Activated CD4-positive, alpha-beta T cell treated with anti-CD3 and anti-CD28 coated beads, Interleukin-2, amount 50 U/mL, for 16 hours (primary cell): ENCODE measurements at places on chromosomes 16 and 17.

- no peak for DNase-seq
Observed at GRCh38 chr17:61903251-61903650, 24.5 kb downstream of the INTS2 start.

DNA sequence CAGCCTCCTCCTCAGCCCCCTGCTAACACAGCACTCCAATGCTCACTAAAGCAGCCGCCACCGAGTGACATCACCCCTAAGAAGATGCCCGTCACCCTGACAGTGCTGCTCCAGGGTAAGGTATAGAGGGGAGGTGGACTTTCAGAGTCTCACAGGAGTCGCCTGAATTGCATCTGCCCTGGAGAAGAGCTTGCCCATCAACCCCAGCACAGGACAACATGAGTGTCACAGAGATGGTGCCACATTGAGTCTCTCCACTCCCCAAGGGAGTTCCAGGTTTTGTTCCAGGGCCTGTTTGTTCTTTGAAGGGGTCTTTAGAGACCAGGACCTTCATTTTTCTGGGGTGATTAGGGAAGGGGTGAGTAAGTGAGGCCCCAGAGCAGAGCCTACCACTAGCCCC, 2.2 kb upstream of the P2RX5 start:
- DNase-seq = no peak

GRCh38 chr17:20072692-20072992, 63.5 kb downstream of the SPECC1 start:
- no peak for DNase-seq

GRCh38 chr16:22372882-22373661, 1.3 kb downstream of the CDR2 start:
- DNase-seq = peak; percentile 43

GRCh38 chr17:5919089-5919488, 151.1 kb upstream of the WSCD1 start:
- DNase-seq = no peak

DNA sequence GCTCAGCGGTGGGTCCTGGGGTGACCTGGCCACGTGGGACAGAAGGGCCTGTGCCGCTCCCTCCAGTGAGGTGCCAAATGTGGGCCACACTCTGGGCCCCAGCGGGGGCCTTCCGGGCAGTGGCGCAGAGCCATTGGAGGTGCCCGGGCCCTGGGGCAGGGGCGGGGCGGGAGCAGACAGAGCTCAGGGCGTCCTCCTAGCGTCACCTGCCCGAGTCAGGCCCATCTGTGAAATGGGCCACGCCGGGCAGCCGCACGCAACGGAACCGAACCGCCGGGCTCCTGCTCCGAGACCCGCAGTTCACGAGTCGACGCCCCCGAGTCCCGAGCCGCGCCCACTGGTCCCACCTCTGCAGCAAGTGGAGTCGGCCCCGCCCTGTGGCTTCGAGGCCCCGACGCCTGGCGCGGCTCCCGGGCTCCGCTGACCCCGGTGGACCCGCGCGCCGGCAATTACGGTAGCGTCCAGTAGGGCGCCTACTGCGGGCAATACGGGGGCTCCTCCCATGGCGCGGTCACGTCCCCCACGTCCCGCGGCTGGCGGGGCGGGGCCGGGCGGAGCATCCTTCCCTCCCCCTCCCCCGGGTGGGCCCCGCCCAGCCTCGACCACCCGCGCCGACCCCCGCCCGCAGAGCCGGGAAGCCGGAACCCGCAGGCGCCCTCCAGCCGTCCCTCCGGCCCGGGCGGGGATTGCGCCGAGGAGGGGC, 1.9 kb downstream of the SLC16A3 start:
- peak; percentile 58 for DNase-seq

DNA sequence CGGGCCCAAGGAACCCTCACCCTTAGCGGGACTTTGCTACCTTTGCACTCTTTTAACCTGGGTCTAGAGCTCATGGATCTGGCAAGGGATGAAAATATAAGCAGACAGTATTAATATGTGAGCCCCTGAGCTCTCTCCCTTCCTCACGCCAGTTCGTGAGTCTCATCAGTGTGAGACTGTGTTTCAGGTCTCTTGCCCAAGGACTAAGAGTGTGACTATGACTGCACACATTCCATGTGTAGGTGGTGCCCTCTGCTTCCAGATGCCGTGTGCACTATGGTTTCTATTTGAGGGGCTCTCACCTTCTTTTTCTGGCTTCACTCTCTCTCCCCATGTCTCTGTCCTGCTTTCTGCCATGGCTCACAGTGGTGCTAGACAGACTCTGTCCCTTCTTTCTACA, 40.5 kb downstream of the DHRS7B start:
- no peak for DNase-seq
